Fibroblast of skin of scalp (primary cell): ENCODE measurements at places on chromosomes 12 and 14.

- no peak for DNase-seq
Observed at GRCh38 chr12:32089586-32089985, 17.1 kb upstream of the BICD1 start.

GRCh38 chr14:64717870-64718269 lies 13.6 kb downstream of the PLEKHG3 start:
- no peak for DNase-seq

- no peak for DNase-seq
Observed at GRCh38 chr12:129530984-129531383, 372.8 kb downstream of the TMEM132D start.

DNA sequence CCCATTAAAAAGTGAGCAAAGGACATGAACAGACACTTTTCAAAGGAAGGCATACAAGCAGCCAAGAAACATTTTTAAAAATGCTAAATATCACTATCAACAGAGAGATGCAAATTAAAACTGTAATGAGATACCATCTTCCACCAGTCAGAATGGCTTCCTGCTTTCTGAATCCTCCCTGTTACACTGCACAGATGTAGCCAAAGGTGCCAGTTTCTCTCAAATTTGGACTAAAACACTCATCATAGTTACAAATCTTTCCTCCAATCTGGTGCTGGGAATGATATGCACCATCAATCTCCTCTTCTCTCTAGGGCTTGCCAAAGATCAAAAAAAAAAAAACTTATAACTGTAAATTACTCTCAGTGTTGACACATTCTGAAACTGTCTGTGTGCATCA lies 311.8 kb upstream of the CLEC14A start:
- no peak for DNase-seq

- no peak for DNase-seq
Observed at GRCh38 chr14:31926123-31926522, 151.0 kb upstream of the ARHGAP5 start.

- peak; percentile 7 for DNase-seq
Observed at GRCh38 chr14:76546426-76547221, 170.7 kb downstream of the ESRRB start.

GRCh38 chr12:49762468-49762847 lies 21.1 kb downstream of the TMBIM6 start:
- DNase-seq = no peak

- peak; percentile 71 for DNase-seq
Observed at GRCh38 chr12:43921666-43922337, 85.9 kb downstream of the TMEM117 start.

GRCh38 chr12:108320507-108321293 lies 18.4 kb downstream of the CMKLR1 start:
- no peak for DNase-seq

GRCh38 chr12:54200412-54200811 lies 11.6 kb upstream of the SMUG1 start:
- DNase-seq = no peak

DNA sequence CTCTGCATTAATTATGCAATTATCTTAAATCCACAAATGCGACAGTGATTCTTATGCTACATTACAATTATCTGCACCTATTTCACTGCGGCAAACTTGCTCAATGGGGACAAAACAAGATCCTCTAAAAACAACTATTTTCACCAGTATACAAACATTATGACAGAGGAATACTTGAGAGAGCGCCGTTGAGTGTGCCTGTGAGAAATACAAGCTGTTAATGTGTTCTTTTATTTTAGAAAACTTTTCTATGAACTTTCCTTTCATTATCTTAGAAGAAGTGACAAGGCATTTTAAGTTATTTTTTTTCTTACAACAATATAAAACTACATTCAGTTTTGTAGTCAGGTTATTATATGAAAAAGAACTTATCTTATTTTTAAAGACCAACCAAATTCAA lies 1247.0 kb downstream of the FSCB start:
- DNase-seq = no peak

DNA sequence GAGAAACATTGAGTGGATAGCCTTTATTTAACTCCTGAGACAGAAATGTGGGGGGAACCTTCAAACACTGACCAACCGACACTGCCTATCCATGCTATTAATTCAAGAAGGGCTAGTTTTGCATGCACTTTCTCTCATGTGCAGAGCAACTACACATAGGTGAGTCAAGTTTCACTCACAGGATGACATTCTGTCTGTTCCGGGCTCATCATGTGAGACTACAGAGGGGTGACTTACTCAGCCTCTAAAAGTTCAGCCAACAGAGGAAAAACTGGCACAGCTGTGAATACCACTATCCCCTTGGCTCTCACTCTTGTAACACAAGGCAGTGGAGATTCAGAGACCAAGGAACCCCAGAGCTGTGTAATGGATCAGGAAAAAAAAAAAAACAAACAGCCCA lies 13.3 kb downstream of the BEST3 start:
- DNase-seq = peak; percentile 36

GRCh38 chr14:24072436-24072835 lies 1.1 kb downstream of the CPNE6 start:
- no peak for DNase-seq

- peak; percentile 84 for DNase-seq
Observed at GRCh38 chr14:54713379-54713778, 146.5 kb downstream of the SAMD4A start.

GRCh38 chr12:102478405-102479098 lies 1.8 kb downstream of the IGF1 start:
- no peak for DNase-seq

DNA sequence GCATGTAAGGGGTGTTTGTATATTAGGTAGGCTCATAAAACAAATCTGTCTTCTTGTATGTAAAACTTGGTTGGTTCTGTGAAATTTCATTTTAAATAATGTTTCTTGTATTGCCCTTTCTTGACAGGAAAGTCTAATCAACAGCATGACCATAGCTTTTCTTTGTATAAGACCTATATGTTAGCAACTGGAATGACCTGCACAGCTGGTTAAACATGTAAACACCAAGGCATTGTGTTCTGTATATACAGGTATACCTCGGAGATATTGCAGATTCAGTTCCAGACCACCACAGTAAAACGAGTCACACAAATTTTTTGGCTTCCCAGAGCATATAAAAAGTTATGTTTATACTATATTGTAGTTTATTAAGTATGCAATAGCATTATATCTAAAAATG lies 183.6 kb downstream of the ERC1 start:
- no peak for DNase-seq

DNA sequence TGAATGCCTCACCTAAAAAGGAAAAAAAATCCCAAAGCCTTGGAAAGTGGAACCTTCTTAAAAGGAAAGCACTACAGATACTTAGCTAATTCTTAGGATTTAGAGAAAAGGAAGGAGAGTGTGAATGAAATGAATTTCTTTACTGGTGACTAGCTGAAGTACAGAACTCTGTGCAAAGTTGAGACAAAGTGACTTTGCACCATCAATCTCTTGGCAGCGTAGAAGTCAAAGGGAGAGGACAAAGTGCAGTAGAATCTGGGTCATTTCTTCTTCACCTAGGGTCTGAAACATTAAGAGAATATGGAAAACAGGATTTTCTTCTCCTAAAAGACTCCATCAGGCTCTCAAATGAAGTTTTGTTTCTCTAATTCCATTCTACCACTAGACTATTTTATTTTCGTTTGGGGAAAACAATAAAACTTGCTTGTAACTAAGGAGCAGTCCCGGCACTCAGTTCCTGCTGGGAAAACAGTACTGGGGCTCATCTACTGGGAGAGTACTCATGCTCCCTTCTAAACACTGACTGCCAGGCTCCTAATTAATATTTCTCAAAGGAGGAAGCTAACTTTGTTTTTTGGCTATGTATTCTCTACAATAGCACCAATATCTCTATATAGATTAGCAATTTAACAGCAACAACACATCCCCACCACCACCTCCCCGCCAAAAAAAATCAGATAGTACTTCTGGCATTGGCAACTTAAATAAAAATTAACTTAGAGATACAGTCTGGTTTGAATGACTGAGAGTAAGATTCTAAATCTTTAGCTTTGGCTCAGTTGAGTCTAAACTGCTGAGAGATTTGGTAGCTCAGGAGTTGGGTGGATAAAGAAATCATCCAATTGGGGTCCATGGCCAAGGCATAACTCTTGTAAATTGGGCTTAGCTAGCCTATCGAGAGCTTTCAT lies 110.7 kb downstream of the SLC15A5 start:
- no peak for DNase-seq

DNA sequence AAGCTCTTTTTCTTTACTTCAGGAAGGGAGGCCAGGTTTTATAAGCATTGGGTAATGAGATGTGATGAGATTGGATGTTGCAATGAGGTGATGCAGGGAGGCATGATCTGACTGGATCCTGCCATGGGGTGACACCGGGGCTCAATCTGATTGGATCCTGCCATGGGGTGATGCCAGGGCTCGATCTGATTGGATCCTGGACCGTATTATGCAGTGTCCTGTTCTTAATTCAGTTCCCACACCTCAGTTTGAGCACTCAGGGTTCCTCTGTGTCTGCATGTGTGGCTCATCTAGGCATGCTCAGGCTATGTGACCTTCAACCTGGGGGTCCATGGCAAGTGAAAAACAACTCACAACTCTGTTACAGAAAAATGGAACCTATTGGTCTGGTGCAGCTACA lies 166.4 kb downstream of the SLC15A4 start:
- no peak for DNase-seq

DNA sequence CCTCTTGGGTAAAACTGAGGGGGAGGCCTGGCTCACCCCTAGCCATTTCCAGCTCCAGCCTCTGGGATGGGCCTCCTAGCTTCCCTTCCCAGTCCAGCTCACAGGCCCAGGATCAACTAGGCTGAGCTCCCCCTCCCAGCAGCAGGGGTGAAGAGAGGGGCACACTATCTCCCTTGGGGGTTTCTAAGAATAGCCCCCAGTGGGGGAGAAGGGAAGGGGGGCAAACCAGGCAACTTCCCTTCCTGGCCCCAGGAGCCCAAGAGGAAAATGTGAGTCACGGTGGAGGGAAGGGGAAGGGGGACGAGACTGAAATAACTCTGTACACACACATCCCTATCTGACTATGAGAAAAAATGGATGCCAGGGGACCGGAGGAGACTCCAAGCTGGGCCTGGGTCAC lies 9.0 kb downstream of the ADCY6 start:
- DNase-seq = peak; percentile 97

DNA sequence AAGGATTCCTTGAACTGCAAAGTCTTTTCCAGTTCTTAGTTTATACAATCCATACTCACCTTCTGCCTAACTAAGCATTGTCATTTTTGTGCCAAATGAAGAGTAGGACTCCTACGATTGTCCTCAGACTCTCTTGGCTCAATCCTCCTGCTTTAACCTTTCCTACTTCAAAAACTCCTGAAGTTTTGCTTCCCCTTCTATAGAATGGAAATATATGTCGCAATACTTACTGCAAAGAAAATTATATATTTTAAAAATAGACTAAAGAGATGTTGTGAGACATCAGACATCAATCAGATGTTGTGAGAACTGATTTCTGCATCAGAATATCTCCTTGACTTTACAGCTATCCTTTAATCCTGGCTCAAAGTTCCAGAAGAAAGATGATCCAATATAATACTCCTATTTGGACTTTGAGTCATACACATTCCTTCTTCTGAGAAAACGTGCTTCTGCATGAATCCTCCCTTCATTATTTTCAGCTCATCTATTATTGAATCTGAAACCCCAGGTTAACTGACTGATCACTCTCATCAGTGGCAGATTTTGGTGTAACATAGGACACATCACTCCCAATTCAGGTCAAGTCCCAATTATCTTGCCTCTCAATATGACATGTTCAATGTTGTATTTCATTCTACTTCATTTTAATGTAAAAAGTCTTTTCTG lies 48.8 kb downstream of the A2M start:
- DNase-seq = no peak

GRCh38 chr12:104750061-104750460 lies 208.0 kb downstream of the SLC41A2 start:
- peak; percentile 67 for DNase-seq

GRCh38 chr12:105036937-105037649 lies 47.2 kb downstream of the ALDH1L2 start:
- DNase-seq = no peak

DNA sequence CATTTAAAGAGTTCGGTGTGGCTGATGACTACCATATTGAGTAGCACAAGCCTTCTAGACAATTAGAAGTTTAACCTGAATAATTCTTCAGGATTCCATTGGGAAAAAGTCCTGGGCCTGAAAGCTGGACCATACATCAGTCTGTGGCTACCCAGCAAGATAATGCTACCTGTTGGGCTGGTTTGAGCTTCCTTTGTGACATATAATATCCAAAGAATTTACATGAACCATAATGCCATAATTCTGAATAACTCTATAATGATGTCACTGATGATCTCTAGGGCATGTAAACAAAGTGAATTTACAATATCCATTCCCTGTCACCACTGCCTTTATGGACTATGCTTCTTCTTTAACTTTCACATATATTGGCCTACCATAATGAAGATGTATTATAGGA lies 3.8 kb upstream of the YBX3 start:
- no peak for DNase-seq

- no peak for DNase-seq
Observed at GRCh38 chr14:105347587-105347968, 33.0 kb downstream of the PACS2 start.

- DNase-seq = no peak
Observed at GRCh38 chr14:68578597-68578996, 214.3 kb downstream of the ZFP36L1 start.

GRCh38 chr12:25552681-25553080 lies 402 bp downstream of the LMNTD1 start:
- DNase-seq = peak; percentile 76

DNA sequence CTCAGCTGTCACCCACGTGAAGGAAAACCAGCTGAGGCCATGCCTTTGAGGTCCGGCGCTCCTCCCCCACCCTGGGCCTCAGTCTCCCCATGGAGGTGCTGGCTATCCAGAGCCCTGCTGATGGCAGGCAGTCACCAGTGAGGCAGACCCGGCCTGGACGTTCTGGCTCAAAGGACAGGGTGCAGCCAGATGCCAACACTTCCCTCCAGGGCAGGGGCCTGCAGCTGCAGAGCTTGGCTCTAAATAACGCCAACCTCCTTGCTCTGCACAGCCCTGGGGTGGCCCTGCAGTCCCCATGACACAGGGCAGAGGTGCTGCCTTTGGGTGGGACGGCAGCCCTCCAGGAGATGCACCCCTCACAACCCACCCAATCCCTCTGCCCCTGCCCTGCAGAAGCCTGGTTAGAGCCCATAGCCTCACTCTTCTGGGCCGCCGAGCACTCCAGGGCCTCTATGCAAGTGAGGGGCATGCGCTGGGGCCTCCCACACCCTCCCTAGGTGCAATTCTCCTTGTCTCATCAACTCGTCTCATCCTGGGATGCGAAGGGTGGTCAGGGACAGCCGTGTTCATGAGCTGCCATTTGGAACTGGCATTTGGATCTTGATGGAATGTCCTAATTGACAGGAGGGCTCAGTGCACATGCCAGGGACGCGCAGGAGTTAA lies 30.4 kb downstream of the CCDC85C start:
- DNase-seq = no peak

DNA sequence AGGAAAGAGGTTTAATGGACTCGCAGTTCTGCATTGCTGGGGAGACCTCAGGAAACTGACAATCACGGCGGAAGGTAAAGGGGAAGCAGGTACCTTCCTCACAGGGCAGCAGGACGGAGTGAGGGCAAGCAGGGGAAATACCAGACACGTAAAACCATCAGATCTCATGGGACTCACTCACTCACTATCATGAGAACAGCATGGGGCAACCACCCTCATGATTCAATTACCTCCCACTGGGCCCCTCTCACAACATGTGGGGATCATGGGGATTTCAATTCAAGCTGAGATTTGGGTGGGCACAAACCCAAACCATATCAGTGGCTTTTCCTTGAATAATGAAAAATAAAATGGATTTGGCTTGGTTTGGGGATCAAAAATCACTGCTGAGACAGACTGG lies 380.5 kb downstream of the VRK1 start:
- DNase-seq = peak; percentile 11
